ENCODE measurements at places on chromosomes 1 and 21. TPM values are rescaled to one million over a fixed set of nuclear protein-coding genes. Genes with fewer than 3 reads are reported as not detected.

GRCh38 chr1:115575661-115576060, 66.1 kb upstream of the VANGL1 start:
- H3K4me1 ChIP-seq: no peaks in the 10 kb centered on the region
- H3K36me3 ChIP-seq: peaks cover 10% of the 10 kb centered on the region
- no peak overlapping the region for H3K4me3 ChIP-seq
- H3K27ac ChIP-seq: no peak overlapping the region

DNA sequence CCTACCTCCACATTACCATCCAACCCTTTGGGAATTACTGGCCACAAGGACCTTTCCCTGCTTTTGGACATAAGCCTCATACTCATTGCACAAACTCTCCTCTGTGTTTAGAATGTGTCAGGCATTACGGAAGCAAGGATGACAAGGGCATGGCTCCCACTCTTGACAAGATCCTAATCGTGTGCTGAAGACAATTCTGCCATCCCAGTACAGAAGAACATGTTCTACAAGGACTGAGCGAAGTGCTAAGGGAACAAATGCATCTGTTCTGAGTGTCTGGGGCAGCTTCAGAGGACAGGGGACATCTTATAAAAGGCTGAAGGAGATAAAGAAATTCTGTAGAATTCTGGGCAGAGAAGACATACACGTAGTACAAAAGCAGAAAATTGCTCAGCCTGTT, 378.5 kb upstream of the CAMK1G start:
- no peak overlapping the region for H3K4me3 ChIP-seq
- H3K4me1 ChIP-seq: peaks cover 12% of the 10 kb centered on the region
- H3K36me3 ChIP-seq: no peaks in the 10 kb centered on the region
- no peak for DNase-seq
- peaks cover 25% of the 10 kb centered on the region for H3K27me3 ChIP-seq
- no peak overlapping the region for H3K27ac ChIP-seq

- H3K4me3 ChIP-seq: no peak overlapping the region
- no peaks in the 10 kb centered on the region for H3K27me3 ChIP-seq
- peaks cover 26% of the 10 kb centered on the region for H3K4me1 ChIP-seq
- H3K27ac ChIP-seq: no peak overlapping the region
Measured at GRCh38 chr1:59549903-59550302, 253.0 kb downstream of the FGGY start.

DNA sequence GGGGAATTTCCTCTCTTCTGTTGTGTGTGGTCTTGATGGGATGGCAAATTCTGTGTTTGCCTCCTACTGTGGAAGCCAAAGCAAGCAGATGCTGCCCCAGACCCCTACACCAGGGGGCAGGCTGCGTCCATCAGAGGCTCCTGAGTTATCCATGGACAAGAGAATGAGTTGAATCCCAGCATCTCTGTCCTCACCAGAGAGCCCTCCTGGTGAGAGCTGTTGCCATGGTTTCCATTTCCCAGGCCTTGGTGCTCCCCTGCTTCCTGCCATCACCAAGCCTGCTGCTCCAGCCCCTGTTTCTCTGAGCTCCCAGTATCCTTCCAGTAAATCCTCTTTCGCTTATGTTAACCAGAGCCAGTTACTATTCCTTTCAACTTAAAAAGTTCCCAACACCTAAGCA, 20.4 kb upstream of the GNG12 start:
- H3K4me3 ChIP-seq: no peak overlapping the region
- no peak overlapping the region for H3K27ac ChIP-seq
- H3K4me1 ChIP-seq: peaks cover 16% of the 10 kb centered on the region
- peaks cover 4% of the 10 kb centered on the region for H3K27me3 ChIP-seq
- DNase-seq: peak; percentile 61

DNA sequence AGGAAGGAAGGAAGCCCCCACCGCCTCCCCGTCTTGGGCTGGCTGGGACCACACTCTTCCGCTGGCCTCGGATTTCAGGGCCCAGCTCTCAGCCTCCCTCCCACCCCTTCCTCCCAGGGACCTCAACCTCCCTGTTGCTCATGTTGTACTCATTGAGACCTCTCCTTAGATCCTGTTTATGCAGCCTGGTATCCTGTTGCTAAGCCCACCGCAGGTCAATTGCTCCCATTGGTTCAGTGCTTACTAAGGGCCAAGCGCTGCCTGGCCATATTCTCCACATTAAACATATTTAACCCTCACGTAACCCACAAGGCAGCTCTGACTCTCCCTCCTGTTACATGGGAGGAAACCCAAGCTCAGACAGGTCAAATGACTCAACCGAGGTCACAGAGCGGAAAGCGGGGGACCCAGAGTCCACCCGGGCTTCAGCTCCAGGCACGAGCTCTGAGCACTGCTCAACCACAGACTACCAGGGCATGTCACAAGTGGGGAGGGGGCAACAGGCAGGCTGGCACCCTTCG, 23.2 kb upstream of the H6PD start:
- H3K4me3 ChIP-seq: no peak overlapping the region
- peaks cover 4% of the 10 kb centered on the region for H3K4me1 ChIP-seq
- DNase-seq: no peak
- H3K27me3 ChIP-seq: peaks cover 24% of the 10 kb centered on the region

GRCh38 chr1:28646040-28646439, 2.4 kb upstream of the RNU11 start:
- H3K36me3 ChIP-seq: no peaks in the 10 kb centered on the region
- H3K4me1 ChIP-seq: peaks cover 46% of the 10 kb centered on the region
- DNase-seq: no peak

GRCh38 chr1:169271098-169271497, 96.5 kb downstream of the NME7 start:
- no peak overlapping the region for H3K4me3 ChIP-seq
- no peaks in the 10 kb centered on the region for H3K27me3 ChIP-seq
- no peak overlapping the region for H3K27ac ChIP-seq
- DNase-seq: no peak

- no peak overlapping the region for H3K27ac ChIP-seq
- DNase-seq: no peak
- no peaks in the 10 kb centered on the region for H3K36me3 ChIP-seq
- no peak overlapping the region for H3K4me3 ChIP-seq
- H3K27me3 ChIP-seq: no peaks in the 10 kb centered on the region
Measured at GRCh38 chr1:182268669-182269068, 122.9 kb downstream of the GLUL start.

DNA sequence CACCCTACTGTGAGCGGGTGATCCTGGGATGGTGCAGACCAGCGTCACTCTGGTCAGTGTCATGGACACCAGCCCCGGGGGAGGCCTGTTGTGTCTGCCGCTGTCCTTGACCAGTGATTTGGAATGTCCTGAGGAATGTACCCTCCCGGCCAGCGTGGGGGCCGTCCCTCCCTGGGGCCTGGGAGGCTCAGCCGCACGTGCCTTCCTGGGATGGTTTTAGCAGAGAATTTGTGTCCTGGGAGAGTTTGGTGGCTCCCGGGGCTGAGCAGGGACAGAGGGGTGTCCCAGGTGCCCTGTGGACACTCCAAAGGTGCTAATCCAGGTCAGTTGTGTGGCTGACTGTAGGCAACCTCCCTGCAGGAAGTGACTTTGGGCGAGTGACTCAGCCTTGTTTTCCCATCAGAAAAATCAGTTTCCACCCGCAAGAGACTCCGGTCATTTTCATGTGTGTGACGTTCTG, 6.2 kb downstream of the ARHGEF16 start:
- H3K36me3 ChIP-seq: no peaks in the 10 kb centered on the region
- no peaks in the 10 kb centered on the region for H3K27me3 ChIP-seq
- no peak overlapping the region for H3K27ac ChIP-seq
- DNase-seq: no peak

- no peak overlapping the region for H3K4me3 ChIP-seq
- DNase-seq: no peak
- H3K27ac ChIP-seq: no peak overlapping the region
- H3K4me1 ChIP-seq: peaks cover 5% of the 10 kb centered on the region
- H3K36me3 ChIP-seq: no peaks in the 10 kb centered on the region
Measured at GRCh38 chr1:178490967-178491366, 5.8 kb downstream of the CLEC20A start.

DNA sequence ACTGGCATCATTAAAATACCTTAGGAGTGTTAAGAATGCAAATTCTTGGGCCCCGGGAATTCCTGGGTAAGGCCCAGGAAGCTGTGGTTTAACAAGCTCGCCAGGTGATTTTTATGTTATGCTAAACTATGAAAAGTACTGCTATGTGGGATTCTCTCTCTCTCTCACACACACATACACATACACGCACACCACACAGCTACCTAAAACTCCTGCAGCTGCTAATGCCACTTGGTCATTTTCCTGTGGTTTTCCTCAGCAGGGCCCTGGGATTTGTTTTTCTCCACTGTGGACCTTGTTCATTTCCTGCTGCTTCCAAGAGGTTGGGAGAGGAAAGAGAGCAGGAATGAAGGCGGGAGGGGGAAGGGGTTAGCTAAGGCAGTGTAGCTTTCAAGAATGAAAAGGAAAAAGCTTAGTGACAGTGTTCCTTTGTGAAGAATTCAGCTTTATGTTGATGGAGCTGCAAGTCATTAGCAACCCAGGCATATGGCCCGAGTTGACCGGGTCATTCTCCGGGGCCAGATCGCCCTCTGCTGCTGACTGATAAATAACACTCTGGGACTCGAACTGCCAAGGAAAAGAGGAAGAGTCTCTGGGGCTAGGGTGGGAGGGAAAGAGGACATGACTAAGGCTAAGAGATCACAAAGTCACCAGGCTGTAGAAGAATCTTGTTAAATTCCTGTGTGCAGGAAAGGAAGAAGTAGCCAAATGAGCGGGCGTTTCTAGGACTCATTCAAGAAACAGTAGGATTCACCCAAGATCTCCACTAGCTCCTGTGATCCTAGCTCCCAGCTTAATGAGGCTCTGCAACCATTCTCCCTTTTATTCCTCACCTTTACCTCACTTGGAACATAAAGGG, 30.5 kb upstream of the LRIG2 start:
- no peaks in the 10 kb centered on the region for H3K36me3 ChIP-seq
- H3K4me1 ChIP-seq: peaks cover 29% of the 10 kb centered on the region
- no peaks in the 10 kb centered on the region for H3K27me3 ChIP-seq
- H3K27ac ChIP-seq: peak overlapping the region; percentile 96
- peak; percentile 68 for DNase-seq
- H3K4me3 ChIP-seq: peak overlapping the region; percentile 45

DNA sequence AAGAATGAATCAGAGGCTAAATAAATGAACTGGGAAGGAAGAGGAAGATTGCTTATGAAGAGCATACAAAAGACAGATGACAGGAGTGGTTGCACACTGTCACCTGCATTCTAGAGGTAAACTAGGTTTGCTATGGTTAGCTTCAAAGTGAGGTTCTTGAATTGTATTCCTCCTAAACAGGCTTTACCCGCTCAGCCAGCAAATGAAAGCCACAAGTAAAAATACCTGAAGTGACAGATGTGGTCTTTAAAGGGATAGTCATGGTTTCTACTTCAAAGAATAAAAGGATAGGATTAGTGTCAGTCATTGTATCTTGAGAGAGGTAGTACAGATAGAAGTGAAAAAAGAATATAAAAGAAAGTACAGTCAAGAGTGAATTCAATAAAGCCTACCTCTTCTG, 32.4 kb upstream of the PRDX6 start:
- no peak overlapping the region for H3K27ac ChIP-seq
- H3K4me3 ChIP-seq: no peak overlapping the region
- peaks cover 21% of the 10 kb centered on the region for H3K36me3 ChIP-seq
- no peaks in the 10 kb centered on the region for H3K4me1 ChIP-seq

DNA sequence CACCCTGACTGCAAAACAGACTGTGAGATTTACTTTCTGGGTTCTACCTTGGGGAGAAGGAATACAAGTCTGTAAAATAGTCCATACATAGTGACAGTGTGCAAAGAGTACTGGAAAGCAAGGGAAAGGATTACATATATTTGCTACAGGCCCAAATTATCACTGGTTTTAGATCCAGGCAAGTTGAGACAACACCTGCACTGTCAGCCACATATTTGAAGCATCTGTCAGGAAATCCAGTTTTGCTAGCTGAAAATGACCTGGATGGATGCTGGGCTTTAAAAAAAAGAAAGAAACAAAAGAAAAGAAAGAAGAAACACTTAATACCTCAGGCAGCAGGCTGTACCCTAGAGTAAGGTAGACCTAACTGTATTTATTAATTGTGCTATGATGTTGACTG, 23.9 kb upstream of the SPRR2G start:
- H3K27me3 ChIP-seq: peaks cover 32% of the 10 kb centered on the region
- no peak for DNase-seq
- H3K4me1 ChIP-seq: no peaks in the 10 kb centered on the region
- no peak overlapping the region for H3K27ac ChIP-seq
- H3K36me3 ChIP-seq: no peaks in the 10 kb centered on the region
- no peak overlapping the region for H3K4me3 ChIP-seq

DNA sequence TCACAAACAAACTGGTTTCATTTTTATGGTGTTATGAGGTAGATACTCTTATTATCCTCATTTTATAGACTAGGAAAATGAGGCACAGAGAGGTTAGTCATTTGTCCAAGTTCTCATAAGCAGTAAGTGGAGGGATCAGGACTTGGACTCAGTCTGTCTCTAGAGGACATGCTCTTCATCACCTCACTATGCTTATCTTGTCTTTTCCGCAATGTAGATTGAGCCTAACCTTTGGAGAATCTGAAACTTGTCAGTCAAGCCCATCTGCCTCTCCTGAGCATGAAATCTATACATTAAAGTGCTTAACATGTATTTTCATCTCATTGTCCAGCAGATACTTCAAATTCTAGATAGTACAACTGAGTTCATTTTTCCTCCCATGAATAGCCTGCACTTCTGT, 11.8 kb upstream of the CDC14A start:
- H3K36me3 ChIP-seq: no peaks in the 10 kb centered on the region
- no peaks in the 10 kb centered on the region for H3K4me1 ChIP-seq
- no peak for DNase-seq
- peaks cover 10% of the 10 kb centered on the region for H3K27me3 ChIP-seq
- no peak overlapping the region for H3K4me3 ChIP-seq
- H3K27ac ChIP-seq: no peak overlapping the region

The CSF3R gene
- not detected for total RNA-seq

The OR2M3 gene
- not detected for total RNA-seq

The ADAMTS5 gene
- total RNA-seq: 0.40 TPM

The ZNF362 gene
- 56.3 TPM for total RNA-seq

The TRIM46 gene
- 9.8 TPM for total RNA-seq

The GJC2 gene
- 0.65 TPM for total RNA-seq

The FAM78B gene
- 1.5 TPM for total RNA-seq

The INAVA gene
- total RNA-seq: 50.4 TPM

The LMO4 gene
- 91.4 TPM for total RNA-seq

The DEGS1 gene
- total RNA-seq: 40.5 TPM

Data from neural crest cell (in vitro differentiated cells).